ENCODE measurements at places on chromosomes 3 and 15.

DNA sequence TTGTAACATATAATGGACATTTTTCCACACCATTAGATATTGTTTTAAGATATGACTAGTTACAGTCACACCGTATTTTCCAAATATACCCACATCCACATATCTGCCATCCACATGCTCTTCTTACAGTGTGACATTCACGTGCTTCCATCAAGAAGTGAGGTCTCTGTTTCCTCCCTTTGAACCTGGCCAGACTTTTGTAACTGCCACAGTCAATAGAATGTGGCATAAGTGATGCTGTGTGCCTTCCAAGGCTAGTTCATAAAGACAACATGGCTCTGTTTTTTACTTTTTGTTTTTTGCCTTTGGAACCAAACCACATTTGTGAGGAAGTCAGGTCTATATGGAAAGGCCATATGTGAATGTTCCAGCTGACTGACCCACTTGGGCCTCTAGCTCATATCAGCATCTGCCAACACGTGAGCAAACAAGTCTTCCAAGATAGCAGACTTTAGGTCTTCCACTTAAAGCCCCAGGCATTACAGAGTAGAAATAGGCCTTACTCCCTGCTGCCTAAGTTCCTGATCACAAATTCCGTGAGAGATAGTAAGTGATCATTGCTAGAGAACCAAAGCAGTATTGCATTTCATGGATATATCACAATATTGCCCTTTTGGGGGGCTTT lies 27.1 kb downstream of the EIF1B start:
- no peak for DNase-seq

DNA sequence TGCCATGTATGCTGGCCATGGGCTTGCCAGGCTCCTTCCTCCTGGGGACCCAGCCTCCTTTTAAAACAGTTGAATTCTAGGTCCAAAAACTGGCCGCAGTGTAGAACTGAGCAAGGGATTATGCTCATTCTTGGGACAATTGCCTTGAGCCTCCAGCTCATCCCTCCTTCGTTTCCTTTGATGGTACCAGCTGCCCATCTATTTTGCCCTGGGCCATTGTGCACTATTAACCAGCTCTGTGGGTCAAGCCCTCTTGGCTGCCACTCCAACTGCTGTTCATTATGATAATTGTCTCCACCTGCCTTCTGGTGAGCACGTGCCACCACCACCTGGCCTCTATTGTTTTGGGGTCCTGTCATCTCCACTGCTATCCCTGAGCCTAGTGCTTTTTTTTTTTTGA lies 75.8 kb upstream of the SYN2 start:
- DNase-seq = no peak

GRCh38 chr15:65666257-65666656 lies 44.5 kb downstream of the SLC24A1 start:
- DNase-seq = peak; percentile 69

DNA sequence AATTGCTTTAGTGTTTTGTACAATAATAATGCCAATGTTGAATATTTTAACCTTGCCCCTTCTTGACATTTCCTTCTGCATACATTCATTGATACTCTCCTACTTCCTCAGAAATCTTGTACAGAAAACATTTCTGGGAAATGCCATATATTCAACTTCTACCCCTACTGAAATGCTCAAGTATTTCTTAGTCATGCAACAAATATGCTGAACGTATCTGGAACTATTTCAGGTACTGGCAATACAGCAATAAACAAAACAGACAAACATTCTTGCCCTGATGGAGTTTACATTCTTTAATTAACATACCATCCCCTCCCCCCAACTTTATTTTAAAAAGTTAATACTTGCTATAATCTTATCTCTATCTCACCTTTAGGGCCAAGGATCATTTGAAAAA lies 147.2 kb downstream of the STAG1 start:
- peak; percentile 42 for DNase-seq

DNA sequence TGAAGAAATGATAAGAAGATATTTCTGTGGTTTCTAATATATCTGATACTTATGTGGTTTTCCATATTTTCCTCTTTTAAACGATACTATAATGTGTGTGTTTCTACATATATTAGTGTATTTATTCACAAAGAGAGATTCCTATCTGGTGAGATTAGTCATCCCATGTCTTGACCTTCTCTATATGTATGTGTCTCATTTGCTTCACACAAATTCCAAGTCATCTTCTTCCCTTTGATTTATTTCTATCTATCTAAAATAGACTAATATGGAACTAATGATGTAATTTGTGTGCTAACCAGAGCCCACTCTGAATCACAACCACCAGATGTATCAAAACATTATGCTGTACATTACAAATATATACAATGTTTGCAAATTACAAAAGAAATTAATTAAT lies 154.7 kb upstream of the KCNMB2 start:
- DNase-seq = peak; percentile 38

GRCh38 chr3:130839813-130840212 lies 54.1 kb upstream of the ATP2C1 start:
- DNase-seq = no peak

- no peak for DNase-seq
These were observed 154.3 kb downstream of the NR2F2 start for GRCh38 chr15:96484830-96485229.

DNA sequence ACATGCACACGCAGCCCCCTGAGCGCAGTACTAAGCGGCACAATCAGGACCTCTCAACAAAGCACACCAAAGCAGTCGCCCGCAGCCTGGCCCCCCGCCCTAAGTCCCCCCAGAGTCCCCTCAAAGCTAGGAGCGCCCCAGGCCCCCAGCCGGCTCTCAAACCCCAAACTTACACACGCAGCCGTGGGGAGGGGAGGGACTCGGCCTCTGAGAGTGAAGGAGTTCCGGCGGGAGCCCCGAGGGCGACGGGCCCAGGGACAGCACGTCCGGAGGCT lies 5.5 kb downstream of the GATA2 start:
- no peak for DNase-seq

- no peak for DNase-seq
These were observed 64.9 kb downstream of the ATP10A start for GRCh38 chr15:25797936-25798901.

- DNase-seq = peak; percentile 68
These were observed 457.9 kb upstream of the ALCAM start for GRCh38 chr3:104908761-104909160.

GRCh38 chr3:39106281-39106811 lies 1.1 kb downstream of the GORASP1 start:
- DNase-seq = no peak

GRCh38 chr3:142641504-142641903 lies 45.3 kb downstream of the PLS1 start:
- no peak for DNase-seq

- DNase-seq = peak; percentile 39
These were observed 75.1 kb downstream of the CCK start for GRCh38 chr3:42190701-42191442.

DNA sequence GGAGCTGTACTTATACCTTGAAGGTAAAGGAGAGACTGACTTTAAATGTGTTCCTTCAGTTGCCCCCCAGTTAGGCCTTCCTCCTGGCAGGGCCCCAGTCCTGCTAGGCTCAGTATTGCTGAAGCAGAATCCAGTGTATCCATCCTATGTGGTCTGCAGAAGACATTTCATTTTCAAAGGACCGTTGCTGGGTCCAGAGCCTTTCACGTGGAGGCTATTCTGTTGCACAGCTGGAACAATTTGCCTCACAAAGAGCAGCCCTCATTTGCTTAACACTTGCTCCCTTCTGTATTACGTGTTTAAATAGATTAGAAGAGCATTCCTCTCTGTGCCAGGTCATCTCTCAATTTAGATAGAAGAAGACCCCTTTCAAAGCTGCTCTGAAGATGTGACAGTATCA lies 78.9 kb upstream of the CFAP20DC start:
- DNase-seq = no peak

GRCh38 chr3:138196023-138196422 lies 8.9 kb downstream of the ARMC8 start:
- DNase-seq = peak; percentile 64

DNA sequence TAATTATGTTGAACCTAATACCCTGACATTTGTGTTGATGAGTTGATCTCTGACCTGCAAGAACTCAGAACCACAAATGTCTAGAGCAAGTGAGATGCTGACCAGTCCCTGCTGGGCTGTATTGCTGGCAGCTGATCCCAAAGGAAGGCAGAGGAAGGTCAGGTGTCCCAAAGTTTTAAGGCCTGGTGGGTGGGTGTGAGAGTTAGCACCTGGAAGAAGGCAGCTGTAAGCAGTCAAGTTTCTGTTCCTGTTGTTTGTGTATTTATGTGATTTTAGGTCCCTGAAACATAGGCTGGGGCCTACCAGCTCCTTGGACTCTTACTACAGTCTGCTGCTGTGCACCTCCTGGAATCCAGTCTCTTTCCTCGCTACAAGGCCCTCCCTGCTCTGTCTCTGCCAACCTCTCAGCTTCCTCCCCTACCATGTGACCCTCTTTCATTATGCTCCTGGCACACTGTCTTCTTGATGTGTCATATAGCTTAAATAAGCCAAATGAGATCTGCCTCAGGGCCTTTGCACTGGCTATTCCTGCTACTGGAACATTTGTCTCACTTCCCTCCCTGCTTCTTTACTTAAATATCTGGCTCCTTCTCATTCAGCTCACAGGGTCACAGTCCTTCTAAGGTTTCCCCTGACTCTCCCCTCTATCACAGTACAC lies 31.0 kb upstream of the ATOSA start:
- peak; percentile 57 for DNase-seq

DNA sequence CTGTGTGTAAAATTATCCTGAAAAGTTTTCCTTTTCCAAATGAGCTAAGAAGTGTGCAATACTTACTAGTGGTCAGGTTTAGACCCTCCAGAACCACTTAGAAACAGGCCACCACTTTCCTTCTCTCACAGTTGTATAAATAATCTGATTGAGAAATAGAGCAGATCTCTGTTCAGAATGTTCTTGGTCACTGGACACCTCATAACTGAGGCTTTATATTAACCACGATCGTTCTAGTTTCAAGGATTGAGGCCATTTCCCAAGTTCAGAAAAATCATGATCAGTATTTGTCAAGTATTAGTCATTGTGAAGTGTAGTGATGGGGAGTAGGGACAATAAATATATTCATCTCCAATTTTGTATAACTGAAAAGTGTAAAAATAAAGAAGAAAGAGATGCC lies 1.0 kb upstream of the MAP3K13 start:
- no peak for DNase-seq

DNA sequence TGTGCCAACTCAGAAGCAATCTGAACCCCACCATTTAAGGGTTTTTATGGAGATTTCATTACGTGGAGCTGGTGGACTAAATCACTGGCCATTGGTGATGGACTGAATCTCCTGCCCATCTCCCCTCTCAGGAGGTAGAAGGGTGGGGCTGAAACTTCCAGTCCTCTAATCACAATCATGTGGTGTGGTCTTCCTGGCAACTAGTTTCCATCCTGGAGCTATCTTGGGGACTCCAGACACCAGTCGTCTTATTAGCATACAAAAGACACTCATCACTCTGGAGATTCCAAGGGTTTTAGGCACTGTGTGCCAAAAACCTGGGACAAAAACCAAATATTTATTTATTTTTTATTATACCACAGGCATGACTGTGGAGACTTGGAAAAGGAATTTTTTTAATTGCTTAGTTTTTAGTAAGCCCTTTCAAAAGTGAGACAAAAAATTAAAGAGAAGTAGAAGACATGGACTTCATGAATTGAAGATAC lies 203.6 kb downstream of the WNT5A start:
- DNase-seq = no peak

GRCh38 chr3:12275974-12276650 lies 12.8 kb upstream of the PPARG start:
- DNase-seq = no peak

DNA sequence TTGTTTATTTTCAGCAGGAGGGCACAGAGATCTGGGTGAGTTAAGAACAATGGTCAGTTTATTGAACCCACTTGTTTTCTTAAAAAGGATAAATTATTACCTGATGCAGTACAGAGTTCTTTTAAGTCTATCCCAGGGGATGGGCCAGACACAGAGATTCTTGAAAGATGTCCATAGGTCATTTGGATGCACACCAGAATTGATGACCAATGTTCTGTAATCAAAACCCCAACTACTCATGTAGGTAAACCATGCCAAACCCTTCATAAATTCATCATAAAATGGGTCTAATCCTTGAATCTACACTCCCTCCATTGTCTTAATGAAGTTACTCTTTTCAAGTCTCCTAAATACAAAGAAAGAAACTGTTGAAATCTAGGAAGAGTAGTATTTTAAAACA lies 273.0 kb upstream of the COL8A1 start:
- DNase-seq = no peak

DNA sequence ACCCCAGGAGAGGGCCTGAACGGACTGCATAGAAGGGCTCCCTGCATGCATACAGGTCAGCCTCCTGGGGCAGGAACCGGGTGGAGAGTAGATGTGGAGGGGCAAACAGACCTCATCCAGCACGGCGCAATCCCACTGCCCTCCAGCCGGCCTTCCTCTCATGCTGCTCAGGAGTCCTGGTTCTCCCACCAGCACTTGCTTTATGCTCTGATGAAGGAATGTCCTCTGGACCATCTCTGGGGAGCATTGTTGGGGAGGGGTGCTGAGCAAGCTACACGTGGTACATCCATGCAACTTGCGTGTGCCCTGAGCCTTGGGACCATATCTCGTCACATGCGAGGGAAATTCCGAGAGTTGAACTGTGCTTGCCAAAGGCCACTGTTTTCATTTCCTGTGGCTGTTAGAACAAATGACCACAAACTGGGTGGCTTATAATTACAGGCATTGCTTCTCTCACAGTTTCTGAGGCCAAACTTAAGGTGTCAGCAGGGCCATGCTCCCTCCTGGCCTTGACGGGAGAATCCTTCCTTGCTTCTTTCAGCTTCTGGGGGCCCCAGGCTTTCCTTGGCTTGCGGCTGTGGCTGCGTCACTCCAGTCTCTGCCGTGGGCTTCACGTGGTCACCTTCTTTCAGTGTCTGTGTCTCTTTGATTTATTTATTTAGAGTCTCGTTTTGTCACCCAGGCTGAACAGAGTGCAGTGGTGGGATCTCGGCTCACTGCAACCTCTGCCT lies 12.2 kb downstream of the SELENOS start:
- no peak for DNase-seq

DNA sequence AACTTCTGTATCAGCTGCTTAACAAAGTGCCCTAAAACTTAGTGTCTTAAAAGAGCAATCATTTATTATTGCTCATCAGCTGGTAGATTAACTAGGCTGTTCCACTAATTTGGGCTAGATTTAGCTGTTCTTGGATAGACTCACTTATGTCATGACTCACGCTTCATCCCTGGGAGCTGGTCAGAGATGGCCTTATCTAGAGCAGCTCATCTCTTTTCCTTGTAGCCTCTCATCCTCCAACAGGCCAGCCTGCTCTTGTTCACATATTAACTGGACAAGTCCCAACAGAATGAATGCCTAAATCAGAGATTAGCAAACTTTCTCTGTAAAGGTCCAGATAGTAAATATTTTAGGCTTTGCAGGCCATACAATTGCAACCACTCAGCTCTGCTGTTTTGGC lies 66.9 kb upstream of the PLAAT1 start:
- peak; percentile 7 for DNase-seq

- no peak for DNase-seq
These were observed 365.0 kb downstream of the LPP start for GRCh38 chr3:188518835-188519452.

GRCh38 chr15:52030010-52030409 lies 11.0 kb downstream of the MAPK6 start:
- DNase-seq = no peak

GRCh38 chr3:53892286-53892637 lies 603 bp upstream of the SELENOK start:
- DNase-seq = no peak
